GM12864 (cell line): ENCODE measurements at places on chromosomes 3 and 15.

- DNase-seq = no peak
These were observed 347.8 kb downstream of the MFSD1 start for GRCh38 chr3:159149633-159150032.

GRCh38 chr3:99012051-99012450 is 110.6 kb upstream of the DCBLD2 start:
- peak; percentile 39 for DNase-seq

GRCh38 chr15:75809986-75810750 is 33.1 kb upstream of the UBE2Q2 start:
- DNase-seq = no peak

DNA sequence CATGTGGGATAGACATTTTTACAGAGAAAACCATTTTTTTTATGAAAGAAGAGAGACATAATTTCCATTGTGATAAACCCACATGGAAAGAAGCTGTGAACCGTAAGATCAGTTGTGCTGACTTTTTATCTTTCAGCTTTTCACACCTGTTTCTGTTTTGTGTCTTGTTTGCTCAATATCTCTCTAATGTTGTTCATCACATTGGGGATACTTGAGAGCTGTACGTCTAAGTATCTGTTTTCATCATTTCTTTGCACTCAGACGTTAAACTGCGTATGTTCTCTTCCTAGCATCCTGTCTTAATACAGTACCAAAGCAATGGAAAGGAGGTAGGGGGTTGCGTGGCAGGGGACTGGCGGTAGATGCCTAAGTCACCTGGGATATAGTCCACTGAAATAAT is 449.0 kb downstream of the NAALADL2 start:
- no peak for DNase-seq

DNA sequence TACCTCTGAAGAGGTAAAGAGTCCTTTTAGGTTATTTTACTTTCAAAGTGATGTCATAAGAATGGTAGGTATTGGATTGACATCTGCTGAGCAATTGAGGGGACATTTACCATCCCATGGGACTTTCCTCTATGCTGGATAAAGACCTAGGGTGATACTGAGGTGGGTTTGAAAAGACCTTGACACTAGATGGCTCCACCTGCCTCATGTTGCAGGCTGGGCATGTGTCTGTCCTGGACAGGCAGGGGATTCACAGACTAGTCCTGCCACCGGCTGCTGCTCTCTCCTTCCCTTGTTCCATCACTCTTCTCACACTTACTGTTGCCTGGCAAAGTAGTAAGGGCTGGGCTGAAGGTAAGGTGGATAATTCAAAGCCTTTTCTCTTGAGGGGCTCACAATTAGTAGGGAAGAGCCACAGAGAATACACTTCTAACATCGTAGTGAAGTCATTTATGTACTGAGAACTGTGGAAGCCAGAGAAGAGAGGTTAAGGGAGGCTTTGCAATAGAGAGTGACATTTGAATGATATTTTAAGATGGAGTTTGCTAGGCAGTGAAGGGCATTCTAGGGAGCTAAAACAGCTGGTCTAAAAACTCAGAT is 27.7 kb downstream of the TRAK1 start:
- no peak for DNase-seq

DNA sequence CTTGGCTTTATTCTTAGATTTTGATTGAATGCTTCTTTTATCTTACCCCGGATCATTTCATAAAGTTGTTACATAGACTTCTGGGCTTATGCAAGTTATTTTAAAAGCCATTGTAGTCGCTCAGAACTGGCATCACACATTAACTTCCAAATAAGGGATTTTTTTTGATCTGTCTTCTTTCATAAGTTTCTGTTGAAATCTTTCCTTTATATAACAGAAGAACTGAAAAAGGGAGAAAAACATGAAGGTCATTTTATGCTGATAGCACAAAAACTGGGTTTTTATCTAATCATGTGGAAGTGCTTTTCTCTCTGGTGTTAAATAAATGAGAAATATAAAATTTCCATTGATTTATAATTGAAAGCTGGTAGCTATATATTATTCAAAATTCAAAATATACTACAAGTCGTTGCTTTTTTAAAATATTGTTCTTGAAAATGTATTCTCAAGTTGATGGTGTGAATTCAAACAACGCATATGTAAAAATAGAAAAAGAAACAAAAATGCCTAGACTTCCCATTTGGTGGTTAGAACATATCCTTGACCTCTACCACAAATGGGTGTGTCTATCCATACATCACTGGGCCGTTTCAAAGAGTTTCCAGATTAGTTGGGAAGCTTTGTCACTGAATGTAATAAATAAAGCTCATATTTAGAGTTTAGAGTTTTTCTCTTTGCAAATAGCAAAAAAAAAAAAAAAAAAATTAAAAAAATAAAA is 258.3 kb upstream of the ZPLD1 start:
- no peak for DNase-seq

DNA sequence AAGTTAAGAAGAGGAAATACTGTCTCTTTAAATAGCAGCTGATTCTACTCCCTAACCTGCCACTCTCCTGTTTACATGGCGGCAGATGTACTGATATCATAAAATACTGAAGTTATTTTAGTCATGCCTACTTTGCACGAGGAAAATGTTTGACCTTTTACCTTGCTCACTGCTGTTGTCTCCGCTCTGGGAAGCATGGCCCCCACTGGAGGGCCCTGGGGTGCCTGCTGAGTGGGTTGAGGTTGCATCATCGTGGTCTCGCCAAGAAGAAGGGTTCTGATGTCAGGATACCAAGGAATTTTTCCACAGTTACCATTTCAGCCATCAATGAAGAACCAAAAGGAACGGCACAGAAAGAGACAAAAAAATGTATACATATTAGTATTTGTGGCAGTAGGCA is 16.7 kb downstream of the MEIS2 start:
- no peak for DNase-seq

- peak; percentile 77 for DNase-seq
These were observed 447 bp upstream of the SHQ1 start for GRCh38 chr3:72848703-72849081.

DNA sequence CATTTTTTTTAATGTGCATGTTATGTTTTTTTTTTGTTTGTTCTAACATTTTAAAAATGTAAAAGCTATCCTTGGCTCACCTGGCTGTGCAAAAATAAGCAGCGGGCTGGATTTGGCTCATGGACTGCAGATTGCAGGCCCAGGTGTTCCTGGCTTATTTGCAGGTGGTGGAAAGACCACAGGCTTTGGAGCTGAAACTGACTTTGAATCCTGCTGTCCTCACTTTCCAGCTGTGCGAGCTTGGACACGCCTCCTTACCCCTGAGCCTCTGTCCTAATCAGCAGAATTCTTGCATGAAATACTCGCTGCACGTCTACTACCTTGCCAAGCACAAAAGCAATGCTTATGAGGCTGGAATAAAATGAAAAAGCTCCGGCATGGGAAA is 188.7 kb upstream of the TPM1 start:
- DNase-seq = no peak

GRCh38 chr15:26866298-26867199 is at the start of gene GABRA5:
Gene GABRA5, plus strand, starts transcription at chr15:26867062. Its CDS starts 2,187 bp downstream, at chr15:26869249.
- DNase-seq = no peak

- DNase-seq = no peak
These were observed 23.6 kb downstream of the MRPS11 start for GRCh38 chr15:88491158-88491557.

GRCh38 chr15:55256281-55257011 is 33.2 kb downstream of the RAB27A start:
- no peak for DNase-seq

DNA sequence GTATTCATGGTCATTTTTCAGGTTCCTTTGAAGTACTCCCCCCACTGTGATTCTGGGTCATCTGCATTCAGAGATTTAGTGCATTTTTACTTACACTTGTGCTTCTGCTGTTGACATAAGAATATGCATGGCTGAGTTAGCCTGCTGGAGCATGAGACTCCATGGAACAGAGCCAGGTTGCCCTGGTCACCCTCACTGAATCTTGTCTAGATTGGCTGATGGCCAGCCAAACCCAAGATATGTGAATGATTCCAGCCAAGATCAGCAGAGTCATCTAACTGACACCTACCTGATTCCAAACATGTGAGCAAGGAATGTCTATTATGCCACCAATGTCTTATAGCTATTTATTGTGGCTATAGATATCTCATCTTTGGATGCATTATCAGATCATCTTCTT is 25.1 kb downstream of the DTWD1 start:
- no peak for DNase-seq

GRCh38 chr3:43956945-43957344 is 266.2 kb downstream of the ABHD5 start:
- no peak for DNase-seq

GRCh38 chr3:6644070-6644929 is 216.6 kb upstream of the GRM7 start:
- DNase-seq = no peak

GRCh38 chr3:132037581-132037980 is 2.8 kb upstream of the CPNE4 start:
- DNase-seq = no peak

- no peak for DNase-seq
These were observed 21.6 kb upstream of the PSTPIP1 start for GRCh38 chr15:76973362-76973743.

GRCh38 chr3:193742628-193743027 is 149.6 kb downstream of the OPA1 start:
- DNase-seq = no peak

DNA sequence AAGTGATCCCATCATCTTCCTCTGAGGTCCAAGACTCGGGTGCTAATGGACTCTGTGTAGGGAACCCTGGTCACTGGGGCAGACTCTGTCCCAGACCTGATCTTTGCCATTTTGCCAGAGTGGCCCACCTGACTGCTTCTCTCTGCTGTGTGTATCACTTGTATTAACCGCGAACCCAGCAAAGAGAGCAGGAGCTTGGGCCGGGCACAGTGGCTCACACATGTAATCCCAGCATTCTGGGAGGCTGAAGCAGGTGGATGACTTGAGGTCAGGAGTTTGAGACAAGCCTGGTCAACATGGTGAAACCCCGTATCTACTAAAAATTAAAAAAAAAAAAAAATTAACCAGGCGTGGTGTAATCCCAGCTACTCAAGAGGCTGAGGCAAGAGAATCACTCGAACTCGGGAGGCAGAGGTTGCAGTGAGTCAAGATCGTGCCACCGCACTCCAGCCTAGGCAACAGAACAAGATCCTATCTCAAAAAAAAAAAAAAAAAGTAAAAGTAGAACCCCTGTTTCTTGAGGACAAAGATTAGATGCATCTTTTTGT is 32.9 kb upstream of the CYP11A1 start:
- DNase-seq = no peak

DNA sequence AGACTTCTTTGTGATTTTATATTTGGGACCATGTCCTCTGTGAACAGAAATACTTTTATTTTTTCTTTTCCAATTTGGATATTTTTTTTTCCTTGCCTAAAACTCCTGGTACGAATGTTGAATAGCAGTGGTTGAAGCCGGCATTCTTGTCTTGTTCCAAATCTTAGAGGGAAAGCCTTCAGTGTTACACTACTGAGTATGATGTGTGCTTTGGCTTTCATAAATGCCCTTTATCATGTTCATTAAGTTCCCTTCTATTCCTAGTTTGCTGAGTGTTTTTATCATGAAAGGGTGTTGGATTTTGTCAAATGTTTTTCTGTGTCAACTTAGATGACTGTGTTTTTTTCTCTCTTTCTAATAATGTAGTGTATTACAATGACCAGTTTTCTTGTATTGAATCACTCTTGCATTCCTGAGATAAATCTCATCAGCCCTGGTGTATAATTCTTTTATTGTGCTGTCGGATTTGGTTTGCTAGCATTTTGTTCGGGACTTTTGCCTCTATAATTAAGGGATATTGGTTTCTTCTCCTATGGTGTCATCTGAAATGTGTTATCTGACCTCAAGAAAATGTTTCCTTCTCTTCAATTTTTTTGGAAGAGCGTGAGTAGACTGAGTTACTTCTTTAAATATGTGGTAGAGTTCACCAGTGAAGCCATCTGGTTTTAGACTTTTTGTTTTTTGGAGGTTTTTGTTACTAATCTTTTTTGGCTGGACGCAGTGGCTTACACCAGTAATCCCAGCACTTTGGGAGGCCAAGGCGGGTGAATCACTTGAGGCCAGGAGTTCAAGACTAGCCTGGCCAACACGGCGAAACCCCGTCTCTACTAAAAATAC is 33.3 kb downstream of the MAP1A start:
- no peak for DNase-seq

GRCh38 chr3:114308830-114309229 is 15.0 kb downstream of the TIGIT start:
- DNase-seq = peak; percentile 53

DNA sequence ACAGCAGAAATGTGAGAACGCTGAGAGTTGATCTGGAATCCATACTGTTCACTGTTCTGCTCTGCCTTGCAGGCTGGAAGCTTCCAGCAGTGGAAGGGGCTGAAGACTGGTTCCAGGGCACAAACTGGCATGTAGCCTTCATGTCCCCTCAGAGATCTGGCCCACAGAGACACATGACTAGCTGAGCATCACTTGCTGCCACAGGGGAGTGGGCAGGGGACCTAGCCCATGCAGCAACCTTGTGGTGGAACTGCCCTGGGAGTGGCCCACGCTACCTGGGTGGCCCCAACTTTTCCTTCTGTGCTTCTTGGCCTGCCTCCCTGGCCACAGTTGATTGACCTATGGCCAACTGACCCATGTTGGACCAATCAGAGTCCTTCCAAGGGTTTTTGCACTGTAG is 98.1 kb downstream of the TPRA1 start:
- no peak for DNase-seq

- DNase-seq = no peak
These were observed 24.1 kb downstream of the CBLB start for GRCh38 chr3:105844704-105845103.

- DNase-seq = no peak
These were observed 251.3 kb upstream of the NR2E3 start for GRCh38 chr15:71559098-71559497.

GRCh38 chr3:45691842-45692241 is 2.6 kb downstream of the SACM1L start:
- DNase-seq = no peak

- DNase-seq = no peak
These were observed 274.1 kb upstream of the CTNNB1 start for GRCh38 chr3:40925231-40925630.

DNA sequence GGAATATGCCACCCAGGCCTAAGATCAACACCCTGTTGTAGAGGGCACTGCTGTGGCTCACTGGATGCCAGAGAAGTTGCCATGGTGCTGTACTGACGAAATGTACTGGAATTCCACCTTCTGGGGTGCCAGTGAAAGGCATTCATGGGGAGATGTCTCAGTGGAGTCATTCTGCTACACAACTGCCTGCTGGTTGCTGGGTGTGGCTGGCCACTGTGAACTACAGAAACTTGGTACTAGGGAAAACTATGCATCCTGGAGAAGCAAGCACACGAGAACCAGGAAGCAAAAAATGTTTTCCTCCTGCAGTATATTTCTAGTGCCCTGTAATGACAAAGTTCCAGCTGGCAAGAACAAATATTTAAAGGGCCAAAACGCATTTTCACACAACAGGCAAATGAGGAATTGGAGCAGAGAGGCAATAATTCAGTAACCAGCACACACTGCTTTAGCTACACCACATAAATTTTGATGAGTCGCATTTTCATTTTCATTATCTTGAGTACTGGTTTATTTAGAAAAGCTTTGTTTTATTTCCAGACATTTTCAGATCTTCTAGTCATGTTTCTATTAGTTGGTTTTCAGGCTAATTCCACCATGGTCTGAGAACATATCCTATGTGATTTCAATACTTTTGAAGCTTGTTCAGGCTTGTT is 18.3 kb upstream of the RFX7 start:
- DNase-seq = no peak
